ENCODE measurements at places on chromosomes 7 and 10.
A peak's percentile ranks its signal among the peaks of the same experiment; 100 is the strongest.

- no peak for DNase-seq
Observed at GRCh38 chr10:30505543-30506298, 71.7 kb downstream of the MAP3K8 start.

GRCh38 chr10:10492420-10492819, 525.3 kb upstream of the CELF2 start:
- DNase-seq = no peak

DNA sequence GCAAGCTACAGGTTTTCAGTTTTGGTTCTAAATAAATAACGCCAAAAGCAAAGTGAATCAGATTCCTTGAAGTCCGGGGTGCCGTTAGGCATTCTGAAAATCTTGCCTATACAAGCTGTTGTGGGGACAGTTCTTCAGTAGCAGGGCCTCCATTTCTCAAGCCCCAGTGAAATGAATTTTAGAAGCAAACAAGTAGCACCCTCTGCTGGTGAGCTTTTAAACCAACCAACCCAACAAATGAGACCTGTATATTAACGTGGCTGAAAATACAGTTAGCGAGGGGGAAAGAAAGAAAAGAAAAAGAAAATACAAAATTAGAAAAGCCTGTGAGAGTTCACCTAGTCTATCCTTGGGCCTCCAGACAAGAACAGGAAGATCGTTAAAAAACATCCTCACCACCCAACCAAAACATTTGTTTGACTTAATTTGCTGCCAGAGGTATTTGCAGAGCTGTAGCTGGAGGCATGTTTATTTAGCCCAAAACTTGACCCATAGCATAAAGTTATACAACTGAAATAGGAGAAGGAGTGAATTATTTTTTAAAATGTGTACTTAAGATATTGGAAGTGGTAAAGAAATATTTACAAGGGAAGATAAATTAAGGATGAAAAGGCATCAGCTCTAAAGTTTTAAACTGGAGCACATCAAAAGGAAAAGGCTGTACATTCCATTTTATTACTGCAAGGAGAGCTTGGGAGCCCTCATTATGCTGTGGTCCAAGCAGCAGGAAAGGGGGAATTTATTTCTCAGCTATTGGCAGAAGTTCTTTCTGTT, 98.9 kb downstream of the DYNC1I1 start:
- DNase-seq = peak; percentile 39

GRCh38 chr7:29564496-29565223, 1.0 kb downstream of the PRR15 start:
- DNase-seq = peak; percentile 79

- no peak for DNase-seq
Observed at GRCh38 chr10:119940487-119940886, 48.0 kb downstream of the SEC23IP start.

DNA sequence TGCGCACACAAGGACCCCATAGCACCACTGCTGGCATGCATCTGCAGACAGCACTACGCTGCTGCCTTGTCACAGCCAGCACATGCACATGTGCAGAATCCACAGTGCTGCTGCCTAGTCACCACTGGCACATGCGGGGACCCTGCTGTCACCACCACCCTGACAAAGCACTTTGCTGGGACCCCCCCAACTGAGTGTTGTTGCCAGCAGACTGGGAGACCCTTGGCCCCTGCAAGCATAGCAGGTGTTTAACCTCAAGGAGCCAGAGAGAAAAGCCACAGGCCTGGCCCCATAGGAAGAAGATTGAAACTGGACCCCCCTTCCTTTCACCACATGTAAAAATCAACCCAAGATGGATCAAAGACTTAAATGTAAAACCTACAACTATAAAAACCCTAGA, 211.2 kb downstream of the ITGB1 start:
- no peak for DNase-seq

DNA sequence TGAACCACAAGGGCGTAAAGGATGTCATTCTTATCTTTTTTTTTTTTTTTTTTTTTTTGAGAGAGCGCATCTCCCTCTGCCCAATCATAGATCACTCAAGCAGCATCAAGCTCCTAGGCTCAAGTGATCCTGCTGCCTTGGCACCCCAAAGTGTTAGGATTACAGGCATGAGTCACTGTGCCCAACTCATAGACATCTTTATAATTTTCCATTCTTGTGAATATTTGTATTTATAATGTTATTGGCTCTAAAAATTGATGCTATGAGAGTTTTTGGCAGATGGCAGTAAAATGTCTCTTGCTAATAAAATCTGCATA, 128.7 kb downstream of the AKR1D1 start:
- DNase-seq = no peak

- peak; percentile 16 for DNase-seq
Observed at GRCh38 chr7:87316846-87317552, 28.5 kb upstream of the CROT start.

DNA sequence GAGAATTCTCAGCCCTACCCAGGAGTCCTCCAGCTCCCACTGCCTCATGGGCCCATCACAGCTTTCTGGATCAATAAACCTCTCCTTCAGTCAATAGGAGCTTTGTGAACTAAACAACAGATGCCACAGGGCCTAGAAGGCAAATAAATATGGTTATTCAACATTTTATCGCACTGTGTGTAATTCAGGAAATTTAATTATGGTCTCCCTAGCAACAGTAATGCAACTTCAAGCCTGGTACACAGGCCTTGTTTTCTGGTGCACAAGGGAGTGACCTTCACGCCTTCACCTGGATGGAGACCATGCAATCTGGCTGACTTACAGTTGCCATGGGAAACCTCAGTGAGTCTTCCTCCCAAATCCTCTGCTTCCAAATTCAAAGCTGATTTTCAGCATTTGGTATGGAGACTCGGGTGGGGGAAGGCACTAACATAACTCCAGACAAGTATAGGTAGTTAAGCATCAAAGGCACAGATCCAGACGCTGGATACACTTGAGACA, 441.0 kb upstream of the NPVF start:
- DNase-seq = peak; percentile 12

DNA sequence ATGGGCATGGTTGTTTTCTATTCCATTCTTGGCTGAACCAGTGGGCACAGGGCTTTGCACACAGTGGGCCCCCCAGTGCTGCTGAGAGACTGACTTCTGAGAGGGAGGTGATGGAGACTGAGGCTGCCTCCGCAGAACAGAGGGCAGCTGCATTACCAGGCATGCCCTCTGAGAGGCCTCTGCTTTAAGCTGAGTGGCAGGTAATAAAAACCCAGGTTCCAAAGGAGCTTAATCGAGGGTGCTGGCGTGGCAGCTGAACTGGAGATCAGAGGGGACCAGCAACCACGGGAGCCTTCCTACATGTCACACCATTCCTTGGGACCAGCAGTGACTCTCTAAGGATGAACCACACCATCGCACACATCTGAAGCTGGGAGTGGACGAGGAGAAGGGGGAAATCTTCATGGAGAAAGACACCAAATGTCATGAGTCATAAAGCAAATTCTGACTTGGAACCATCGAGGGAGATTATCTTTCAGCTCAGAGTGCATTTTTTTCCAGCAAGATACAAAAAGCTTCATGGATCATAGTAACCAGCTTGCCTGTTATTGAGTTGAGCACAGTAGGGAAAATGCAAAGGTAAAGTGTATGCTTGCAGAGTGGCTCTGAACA, 24.6 kb downstream of the HIPK2 start:
- peak; percentile 67 for DNase-seq

DNA sequence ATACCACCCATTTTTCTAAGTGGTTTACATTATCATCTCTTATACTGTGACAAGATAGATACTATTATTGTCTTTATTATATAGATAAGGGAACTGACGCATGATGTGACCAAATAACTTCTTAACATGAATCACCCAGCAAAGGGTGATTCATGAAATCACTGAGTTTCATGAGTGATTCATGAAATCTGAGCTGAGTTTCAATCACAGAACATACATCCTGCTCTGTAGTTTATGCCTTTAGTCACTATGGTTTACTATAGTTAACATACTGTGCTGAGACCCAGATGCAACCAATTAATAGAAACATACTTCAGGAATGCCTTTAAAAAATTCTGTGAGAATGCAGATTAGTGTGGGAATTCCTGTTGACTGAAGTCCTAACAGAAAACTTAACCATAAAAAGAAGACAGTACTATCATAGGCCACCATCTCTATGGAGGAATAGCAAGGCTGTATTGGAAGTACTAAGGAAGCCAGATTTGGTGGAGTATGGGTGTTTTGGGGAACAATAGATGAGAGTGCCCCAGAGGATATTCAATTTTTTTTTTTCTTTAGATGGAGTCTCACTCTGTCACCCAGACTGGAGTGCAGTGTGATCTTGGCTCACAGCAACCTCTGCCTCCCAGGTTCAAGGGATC, 43.1 kb upstream of the SEMA3A start:
- no peak for DNase-seq

DNA sequence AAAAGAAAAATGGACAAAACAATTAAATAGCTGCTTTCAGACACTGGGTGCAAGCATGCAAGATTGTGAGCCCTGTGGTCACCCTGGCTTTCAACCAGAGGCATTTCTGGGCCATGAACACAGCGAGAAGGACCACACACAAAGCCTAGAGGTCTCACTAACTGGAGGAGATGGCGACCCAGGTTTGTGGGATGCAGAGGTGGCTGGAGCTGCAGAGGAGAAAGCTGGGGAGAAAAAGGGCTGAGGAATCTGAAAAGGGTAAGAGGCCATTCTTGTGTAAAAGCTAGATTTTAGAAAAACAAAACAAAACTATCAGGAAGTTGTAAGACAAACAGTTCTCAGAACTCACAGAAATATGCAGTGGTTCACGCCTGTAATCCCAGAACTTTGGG, 30.1 kb upstream of the PTPRN2 start:
- DNase-seq = no peak

DNA sequence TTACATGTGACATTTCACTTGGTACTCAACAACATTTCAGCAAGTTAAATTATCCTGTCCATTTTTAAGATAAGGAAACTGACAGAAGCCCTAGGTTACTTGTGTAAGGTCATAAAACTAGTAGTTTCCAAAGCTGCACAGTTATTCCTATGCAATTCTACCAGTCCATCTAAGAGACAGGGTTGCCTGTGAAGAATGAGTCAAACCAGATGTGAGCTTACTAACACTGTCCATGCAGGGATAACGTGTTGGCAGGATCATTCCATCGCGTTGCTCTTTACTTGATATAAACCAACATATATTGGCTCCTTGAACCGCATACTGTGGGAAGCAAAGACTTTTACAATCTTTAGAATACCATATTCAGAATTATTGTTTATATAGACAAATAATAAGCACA, 280.9 kb upstream of the HGF start:
- DNase-seq = no peak

- DNase-seq = no peak
Observed at GRCh38 chr10:1267568-1267967, 211.4 kb downstream of the WDR37 start.
